ENCODE measurements at places on chromosomes 7 and 10.
A peak's percentile ranks its signal among the peaks of the same experiment; 100 is the strongest.

- no peak for DNase-seq
These were observed 25.3 kb upstream of the FOXL3 start for GRCh38 chr7:264541-265191.

DNA sequence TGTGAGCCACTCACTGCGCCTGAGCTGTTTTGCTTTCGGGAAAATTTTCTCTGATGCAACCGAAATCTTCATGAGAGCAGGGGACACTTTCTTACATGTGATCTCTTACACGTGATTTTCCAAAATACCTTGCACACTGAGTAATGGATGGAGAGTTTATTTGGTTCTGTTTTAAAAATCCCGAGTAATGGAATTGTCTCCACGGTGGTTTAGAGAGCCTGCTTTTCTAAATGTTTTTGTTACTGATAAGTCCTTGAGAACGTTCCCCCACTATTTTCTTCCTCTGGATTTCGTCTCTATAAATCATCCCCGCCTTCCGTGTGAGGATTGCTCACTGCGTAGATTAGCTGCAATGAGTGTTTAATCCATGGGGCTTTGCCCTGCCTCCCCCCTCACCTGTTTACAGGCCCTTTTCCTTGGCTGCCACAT, 25.7 kb downstream of the CAMK1D start:
- DNase-seq = no peak

DNA sequence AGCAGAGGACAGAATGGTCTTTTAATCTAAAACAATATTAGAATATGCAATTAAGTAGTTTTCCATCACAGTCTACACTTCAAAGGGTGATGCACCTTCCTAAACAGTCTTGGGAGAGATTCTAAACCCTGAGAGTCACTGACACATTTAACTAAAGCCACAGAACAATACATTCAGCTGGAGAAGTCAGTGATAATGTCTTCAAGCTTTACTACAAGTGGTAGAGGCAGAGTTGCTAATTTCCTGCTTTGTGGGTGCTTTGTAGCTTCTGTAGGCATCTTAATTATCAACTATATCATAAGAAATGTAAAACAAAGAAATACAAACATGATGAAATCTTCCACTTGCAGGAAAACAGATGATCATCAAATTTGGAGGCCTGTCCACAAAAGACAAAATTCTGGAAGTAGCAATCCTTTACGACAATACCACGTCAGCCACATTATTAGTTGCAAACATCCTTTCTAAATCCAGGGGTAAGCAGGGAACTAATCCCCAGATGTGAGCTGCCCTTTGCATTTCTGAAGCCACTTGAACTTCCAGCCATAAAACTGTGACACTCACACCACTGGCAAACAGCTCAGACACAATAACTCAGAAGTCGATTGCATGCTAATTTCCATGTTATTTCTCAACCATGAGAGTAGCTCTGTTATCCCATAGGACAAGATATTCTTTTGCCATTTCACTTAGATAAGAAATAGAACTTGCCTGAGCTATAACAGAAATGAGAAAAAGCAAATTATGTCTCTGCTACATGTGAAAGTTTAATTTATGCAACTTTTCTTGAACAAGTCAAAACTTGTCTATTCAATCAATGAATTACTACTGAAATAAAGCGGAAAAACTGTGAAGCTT, 212.2 kb downstream of the FAM107B start:
- no peak for DNase-seq

- DNase-seq = peak; percentile 92
These were observed 14.4 kb upstream of the WBP1L start for GRCh38 chr10:102729029-102730026.

GRCh38 chr7:85322252-85322651, 135.4 kb upstream of the SEMA3D start:
- no peak for DNase-seq

GRCh38 chr7:13880789-13881188, 108.7 kb downstream of the ETV1 start:
- no peak for DNase-seq

- no peak for DNase-seq
These were observed 87.7 kb upstream of the CHST15 start for GRCh38 chr10:124180947-124181549.
